ENCODE measurements at places on chromosomes 6 and 20.

DNA sequence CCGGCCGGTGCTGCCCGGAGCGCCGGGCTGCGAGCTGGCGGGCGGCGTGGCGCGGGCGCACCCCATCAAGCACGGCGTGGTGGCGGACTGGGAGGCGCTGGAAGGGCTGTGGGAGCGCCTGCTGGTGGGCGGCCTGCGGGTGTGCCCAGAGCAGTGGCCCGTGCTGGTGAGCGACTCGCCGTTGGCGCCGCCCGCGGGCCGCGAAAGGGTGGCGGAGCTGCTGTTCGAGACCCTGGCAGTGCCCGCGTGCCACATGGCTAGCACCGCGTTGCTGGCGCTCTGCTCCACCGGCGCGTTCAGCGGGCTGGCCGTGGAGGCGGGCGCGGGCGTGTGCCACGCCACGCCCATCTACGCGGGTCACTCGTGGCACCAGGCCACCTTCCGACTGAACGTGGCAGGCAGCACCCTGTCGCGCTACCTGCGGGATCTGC is 517 bp downstream of the ACTL10 start:
- DNase-seq = peak; percentile 63

DNA sequence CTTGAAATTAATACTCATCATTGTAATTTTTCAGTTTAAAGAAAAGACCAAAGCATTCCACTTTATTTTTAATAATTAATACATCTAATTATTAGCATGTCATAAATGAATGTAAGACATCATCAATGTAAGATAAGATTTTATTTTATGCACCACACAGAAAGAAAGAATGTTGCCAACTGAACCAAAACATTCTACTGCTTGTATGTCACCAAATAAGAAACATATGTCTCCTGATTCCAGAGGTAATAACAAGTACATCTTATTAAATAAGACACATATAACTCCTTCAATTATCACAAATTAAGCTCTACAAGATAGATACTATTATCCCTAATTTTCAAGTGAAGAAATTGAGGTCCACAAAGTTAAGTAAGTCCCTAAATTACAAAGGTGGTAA is 189.5 kb downstream of the GMDS start:
- DNase-seq = no peak

DNA sequence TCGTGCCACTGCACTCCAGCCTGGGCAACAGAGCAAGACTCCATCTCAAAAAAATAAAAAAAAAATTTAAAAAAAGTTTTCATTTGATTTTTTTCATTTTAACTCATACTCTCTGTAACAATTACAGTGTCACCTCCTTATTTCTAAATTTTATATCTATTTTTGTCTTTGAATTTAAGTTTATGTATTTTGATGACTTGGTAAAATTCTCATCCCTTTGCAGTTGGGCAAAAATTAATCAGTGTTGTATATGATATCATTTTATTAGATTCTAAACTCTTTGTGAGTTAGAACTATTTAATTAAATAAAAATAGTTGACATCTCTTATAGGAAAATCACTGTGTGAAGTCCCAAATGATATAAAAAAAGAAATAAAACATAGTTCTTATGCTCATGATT is 270.7 kb downstream of the PLCB1 start:
- DNase-seq = no peak

- DNase-seq = peak; percentile 66
Observed at GRCh38 chr6:45420083-45420908, 42.6 kb upstream of the SUPT3H start.

- DNase-seq = no peak
Observed at GRCh38 chr20:35903843-35904242, 50.5 kb downstream of the SCAND1 start.

GRCh38 chr20:48695255-48695654 is 132.5 kb downstream of the PREX1 start:
- no peak for DNase-seq

GRCh38 chr20:62606016-62606415 is 36.3 kb upstream of the SLCO4A1 start:
- no peak for DNase-seq

DNA sequence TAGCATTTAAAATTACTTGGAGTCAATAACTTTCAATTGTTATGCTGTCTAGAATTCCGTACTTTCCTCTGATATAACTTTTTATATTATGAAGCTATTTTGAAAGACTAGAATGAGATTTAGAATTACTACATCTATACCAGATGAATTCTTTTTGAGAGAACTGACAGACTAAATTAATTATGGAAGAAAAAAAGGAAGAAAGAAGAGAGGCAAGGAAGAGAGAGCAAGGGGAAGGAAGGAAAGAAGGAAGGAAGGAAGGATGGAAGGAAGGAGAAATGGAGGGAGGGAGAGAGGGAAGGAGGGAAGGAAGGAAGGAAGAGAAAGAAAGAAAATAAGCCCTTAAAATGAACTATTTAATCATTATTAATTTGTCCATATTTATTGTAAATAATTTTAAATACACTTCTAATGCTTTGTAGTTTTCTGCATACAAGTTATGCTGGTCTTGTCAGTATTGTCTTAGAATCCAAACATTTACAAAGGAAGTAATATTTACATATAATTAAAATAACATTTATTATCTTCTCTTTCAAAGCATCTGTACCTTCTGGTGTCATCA is 280.4 kb upstream of the HSF2 start:
- DNase-seq = no peak

- no peak for DNase-seq
Observed at GRCh38 chr6:167270499-167271311, 20.4 kb upstream of the UNC93A start.

GRCh38 chr6:145022199-145022796 is 713.0 kb downstream of the EPM2A start:
- no peak for DNase-seq

DNA sequence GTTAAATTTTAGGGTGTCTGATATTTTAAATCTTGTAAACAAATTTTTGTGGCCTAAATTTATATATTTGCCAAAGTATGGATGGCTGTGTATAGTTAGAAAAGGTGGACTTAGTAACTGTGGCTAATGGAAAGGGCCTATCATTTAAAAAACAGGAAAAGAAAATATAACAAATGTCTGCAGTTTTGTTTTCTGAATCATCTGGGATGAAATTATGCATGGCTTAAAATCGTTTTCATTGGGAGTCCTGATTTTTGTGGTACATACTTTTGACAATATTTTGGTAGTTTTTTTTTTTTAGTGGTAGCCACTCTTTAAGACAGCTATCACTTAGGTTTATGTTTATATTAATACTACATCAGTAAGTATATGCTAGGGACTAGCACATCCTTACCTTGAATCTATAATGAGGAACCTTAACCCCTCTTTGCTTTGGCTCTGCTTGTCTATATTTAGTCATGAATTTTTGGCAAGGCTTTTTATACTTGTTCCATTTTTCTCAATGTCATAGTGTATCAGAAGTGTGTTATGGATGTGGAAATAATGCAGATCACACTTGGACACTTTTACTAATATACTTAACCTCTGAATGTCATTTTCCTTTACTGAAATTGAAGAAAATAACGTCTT is 5.6 kb downstream of the ARID1B start:
- DNase-seq = no peak

- no peak for DNase-seq
Observed at GRCh38 chr20:32839982-32840285, 18.8 kb upstream of the EFCAB8 start.

Data from stimulated activated naive CD8-positive, alpha-beta T cell treated with anti-CD3 and anti-CD28 coated beads, Interleukin-15, Interleukin-2, amounts not matched to agents 100 U/mL and 50 U/mL, for 24 hours (primary cell).